ENCODE measurements at places on chromosomes 2 and 18. TPM values are rescaled to one million over a fixed set of nuclear protein-coding genes. Genes with fewer than 3 reads are reported as not detected.

The OBSL1 gene
- total RNA-seq: 90.4 TPM

The VWA3B gene
- total RNA-seq: not detected

The ADGRF3 gene
- total RNA-seq: 0.09 TPM

The MC5R gene
- not detected for total RNA-seq

The NT5C1B gene
- not detected for total RNA-seq

Measured in fibroblast of the aortic adventitia (primary cell).